ENCODE measurements at places on chromosomes 12 and 14.

DNA sequence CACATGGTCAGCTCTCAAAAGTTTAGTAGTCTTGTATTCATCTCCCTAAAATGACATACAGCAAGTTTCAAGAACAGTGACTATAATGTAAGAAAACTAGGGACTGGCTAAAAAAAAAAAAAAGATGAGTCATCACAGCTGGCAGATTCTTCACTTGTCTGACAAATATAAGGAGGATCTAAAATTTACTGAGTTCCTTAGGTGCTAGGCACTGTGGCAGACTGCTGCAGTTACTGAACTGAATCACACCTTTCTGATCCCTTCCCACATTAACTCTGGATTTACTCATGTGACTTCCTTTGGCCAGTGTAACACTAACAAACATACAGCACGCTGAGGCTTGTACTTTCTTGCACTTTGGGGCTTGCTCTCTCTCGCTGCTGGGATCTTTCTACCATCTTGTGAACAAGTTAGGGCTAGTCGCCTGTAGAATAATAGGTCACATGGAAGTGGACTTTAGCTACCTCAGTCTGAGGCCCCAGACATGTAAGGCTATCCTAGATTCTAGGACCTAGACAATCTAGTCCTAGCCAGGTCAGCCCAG lies 32.1 kb downstream of the BAZ1A start:
- DNase-seq: no peak

DNA sequence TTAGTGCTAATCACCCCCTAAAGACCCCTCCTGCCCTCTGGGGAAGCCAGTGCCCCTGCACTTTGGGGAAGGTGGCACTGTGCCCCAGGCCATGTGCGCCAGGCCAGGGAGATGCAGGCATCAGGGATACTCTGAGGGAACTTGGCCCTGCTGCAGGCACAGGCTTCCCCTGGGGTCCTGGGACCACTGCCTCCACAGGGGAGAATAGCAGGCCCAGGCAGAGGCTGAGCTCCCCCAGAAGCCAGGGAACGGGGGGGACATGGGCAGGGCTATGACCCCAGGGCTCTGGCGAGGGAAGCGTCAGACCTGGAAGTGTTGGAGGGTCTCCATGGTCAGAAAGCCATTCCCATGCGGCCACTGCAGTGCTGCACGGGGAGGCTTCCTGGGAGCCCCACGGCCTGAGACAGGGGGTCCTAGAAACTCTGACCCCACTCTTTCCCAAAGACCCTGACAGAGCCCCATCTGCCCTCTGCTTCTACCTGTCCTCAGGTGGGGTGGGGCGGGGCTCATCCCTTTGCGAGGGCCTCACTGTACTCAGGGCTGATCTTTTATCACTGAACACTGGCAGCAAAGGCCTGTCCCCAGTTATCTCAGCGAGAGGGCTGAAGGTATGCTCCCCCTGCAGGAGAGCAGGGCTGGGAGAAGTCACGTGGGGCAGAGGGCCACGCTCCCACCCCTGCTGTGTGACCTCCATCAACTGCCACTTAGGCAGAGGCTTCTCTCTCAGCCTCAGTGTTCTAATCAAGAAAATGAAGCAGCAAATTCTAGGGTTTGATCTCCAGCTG lies 160.0 kb downstream of the CALM1 start:
- no peak for DNase-seq

DNA sequence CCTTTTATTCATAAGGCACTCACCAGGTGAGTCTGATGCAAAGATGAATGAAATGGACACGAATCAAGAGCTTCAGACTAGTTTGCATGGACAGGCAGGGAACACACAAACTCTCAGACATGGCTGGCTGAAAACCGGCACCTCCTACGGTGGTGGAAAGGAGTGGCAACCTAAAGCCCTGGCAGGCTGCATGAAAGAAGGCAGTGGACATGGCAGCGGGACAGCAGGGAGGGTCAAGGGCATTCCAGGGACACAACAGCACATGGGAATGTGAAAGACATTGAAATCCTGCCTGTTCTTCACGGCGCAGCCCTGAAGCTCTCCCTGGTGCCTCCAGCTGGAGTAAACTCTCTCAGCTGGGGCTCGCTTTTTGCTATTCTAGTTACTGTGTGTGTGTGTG lies 16.6 kb upstream of the LRTM2 start:
- peak; percentile 49 for DNase-seq

GRCh38 chr12:64916411-64917261 lies 92.2 kb downstream of the TBC1D30 start:
- no peak for DNase-seq

DNA sequence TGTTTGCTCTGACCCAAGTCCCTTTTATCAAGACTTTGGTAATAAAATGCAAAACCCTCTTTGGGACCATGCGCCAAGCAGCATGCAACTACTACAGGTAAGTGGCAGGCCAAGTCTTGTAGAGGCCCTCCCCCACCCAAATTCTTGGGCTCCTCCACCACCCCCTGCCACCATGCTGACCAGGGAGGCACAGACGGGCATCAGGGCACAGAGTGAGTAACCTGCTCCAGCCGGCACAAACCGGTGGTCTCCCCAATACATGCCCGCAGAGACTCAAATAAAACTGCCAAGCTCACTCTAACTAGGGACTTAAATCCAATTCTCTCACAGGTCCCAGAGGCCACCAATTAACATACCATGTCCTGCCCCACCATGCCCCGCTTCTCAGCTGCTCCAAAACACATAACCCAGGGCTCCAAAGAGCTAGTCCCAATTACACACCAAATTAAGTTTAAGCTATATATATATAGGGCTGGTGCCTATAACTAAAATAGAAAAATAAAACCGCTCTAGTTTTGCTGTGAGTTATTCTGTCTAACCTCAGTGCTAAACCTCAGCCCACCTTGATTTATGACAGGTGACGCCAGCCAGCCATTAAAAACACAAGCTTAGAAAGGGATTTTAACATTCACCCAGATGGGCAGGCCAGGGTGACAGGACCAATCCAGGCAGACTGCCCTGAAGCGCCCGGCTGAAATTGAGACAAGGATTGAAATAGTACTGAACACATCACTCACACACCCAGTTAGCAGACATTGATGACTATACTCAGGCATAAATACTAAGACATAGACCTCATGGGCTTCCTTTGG lies 81.0 kb downstream of the CLMN start:
- no peak for DNase-seq

DNA sequence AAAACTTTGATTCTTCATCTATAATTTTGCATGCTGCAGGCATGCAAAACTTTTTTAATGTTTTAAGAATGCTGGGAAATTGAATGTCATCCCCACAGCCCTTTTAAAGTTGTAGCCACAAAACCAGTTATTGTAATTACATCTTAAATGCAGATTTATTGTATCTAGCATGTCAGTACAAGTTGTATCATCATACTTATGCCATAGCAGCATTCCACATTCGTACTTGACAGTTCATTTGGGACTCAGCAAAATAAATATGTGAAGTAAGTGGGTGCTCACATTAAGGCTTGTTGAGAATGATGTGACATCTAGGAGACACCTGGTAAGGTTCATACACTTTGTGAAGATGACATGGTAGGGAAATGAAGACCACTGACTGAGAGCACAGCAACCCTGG lies 44.0 kb upstream of the GZMB start:
- no peak for DNase-seq

DNA sequence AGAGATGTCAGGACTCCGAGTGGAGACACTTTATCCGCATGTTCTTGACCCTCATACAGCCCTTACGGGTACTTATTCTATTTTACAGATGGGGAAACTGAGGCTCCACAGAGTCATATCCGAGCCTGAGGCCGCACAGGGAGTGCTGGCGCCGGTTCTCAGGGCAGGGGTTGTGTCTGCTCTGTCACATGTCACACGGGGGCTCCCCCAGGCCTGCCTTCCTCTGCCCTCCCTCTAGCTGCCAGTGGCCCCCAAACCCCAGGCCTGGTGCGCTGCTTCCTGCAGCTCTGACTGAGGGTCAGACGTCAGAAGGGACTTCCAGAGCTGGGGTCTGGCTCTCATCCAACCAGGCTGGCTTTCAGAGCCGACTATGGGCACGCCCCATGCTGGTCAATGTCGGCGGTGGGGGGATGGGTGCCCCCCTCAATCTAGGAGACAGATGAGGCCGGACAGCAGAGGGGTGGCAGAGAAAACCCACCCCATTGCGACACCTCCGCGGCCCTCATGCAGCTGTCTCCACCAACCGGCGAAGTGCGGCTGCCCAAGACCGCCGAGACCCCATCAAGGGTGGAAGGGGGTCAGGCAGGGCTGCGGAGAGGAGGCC lies 811 bp upstream of the INF2 start:
- no peak for DNase-seq

- no peak for DNase-seq
Observed at GRCh38 chr14:35244542-35244941, 47.6 kb upstream of the PSMA6 start.

GRCh38 chr12:88063375-88063774 lies 34.2 kb upstream of the C12orf50 start:
- no peak for DNase-seq

- DNase-seq: no peak
Observed at GRCh38 chr12:66920205-66920604, 241.3 kb upstream of the GRIP1 start.

- DNase-seq: no peak
Observed at GRCh38 chr14:97873291-97873690, 1076.1 kb downstream of the VRK1 start.

DNA sequence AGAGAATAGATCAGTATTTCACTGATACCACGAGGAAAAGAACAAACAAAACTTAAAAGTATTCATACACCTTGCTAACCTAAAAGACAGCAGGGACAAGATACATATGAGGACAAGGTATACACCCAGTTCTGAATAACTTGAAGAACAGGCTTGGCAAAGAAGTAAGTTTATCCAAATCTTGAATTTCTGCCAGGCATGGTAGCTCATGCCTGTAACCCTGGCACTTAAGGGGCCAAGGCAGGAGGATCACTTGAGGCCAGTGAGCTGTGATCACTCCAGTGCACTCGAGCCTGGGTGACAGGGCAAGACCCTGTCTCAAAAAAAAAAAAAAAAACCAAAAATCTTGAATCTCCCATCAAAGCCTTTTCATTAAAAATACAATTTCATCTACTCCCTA lies 25.0 kb downstream of the EIF2S1 start:
- no peak for DNase-seq

GRCh38 chr12:57090490-57090889 lies 1.6 kb downstream of the NAB2 start:
- DNase-seq: no peak

GRCh38 chr12:15474766-15475165 lies 152.5 kb downstream of the PTPRO start:
- no peak for DNase-seq

- no peak for DNase-seq
Observed at GRCh38 chr12:40831916-40832315, 139.7 kb downstream of the CNTN1 start.

DNA sequence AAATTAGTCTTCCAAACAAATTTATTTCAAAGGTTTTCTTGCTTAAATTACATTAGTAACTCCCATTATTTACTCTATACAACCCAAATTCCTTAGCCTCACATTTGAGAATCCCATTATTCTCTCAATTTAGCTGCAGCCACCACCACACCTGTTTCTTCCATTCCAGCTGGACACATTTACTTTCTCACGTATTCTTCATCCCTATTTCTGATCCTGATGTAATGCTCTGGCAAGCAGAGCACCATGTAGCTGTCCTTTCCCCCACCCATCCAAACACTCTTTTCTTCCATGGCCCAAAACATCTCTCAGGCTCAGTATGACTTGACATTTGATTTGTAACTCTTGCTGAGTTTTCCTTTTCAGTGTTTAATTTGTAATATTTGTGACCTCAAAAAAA lies 240.2 kb upstream of the CLEC14A start:
- DNase-seq: no peak

DNA sequence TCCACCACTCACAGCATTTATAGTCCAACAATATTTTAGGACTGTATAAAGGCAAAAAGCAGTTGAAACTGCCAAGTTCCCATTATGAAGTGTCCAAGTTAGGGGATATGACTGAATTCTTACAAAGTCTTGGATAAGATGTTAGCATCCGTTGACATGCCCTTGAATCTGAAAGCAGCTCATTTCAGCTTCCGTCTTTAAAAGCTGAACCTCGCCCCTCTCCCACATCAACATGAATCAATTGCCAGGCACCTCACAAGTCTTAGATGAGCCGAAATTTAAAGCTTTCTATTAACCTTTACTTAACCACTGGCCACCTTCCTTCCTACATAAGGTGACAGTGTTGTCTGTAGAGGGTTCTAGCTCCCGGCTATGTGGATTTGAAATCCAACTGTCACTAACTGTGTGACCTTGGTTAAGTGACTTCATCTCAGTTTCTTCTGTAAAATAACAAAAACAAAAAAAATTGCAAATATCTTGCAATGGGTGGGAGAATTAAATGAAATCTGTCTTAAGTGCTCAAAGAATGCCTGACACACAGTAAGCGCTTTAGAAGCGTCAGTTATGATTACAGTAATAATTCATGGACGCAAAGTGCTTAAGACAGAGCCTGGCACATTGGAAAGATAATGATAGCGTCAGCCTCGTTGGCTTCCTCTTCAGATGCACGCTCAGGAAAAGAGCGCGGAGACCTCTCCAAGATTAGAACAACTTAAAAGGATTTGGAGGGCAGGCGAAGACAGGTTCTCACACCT lies 1.2 kb downstream of the PPP1CC start:
- no peak for DNase-seq

GRCh38 chr12:23719493-23719892 lies 230.0 kb downstream of the SOX5 start:
- no peak for DNase-seq

DNA sequence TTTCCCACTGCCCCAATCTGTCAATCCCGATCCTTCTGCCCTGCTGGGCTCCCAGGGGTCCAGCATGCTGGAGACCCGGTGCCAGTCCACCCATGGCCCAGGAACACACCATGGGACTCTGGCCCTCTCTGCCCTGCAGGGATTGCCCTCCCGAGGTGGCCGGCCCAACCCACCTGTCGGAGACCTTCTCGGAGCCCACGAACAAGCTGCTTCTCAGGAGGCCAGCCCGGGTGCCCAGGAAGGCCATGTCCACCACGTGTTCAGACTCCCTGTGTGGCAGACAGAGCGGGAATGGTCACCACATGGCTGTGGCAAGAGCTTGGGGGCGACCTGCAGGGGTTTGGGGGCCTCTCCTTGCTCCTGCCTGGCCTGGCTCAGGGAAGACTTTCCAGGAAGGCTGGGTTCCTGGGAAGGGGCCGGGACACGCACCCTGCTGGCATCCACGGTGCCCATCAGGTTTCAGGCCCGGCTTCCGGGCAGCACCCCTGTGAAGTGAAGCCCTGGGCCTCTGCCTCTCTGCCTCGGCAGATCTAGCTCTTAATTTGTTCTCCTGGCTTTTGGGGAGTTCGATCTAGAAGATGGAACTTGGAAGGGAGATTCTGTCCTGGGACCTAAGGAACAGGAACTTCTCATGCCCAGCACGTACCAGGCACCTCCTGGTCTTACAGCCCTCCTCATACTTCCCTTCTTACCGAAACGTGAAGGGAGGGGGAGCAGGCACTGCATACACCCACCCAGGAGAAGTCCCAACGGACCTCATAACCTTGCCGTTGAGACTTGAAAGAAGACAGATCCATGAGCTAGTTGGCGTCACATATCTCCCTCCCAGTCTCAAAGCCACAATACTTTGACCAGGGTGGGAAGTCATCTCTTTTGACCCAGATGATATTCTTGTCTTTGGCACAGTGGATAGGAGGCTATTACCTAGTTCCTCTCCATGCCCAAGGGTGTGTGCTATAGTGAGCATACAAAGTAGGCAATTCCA lies 26.3 kb downstream of the LRTM2 start:
- DNase-seq: no peak
